ENCODE measurements at places on chromosomes 7 and 10. TPM values are rescaled to one million over a fixed set of nuclear protein-coding genes. Genes with fewer than 3 reads are reported as not detected.

- DNase-seq: no peak
These were observed 199.5 kb downstream of the ZNF438 start for GRCh38 chr10:30832001-30832748.

The GIMAP5 gene
- total RNA-seq: 20.9 TPM

GRCh38 chr7:31493714-31494181, 20.1 kb upstream of the ITPRID1 start:
- DNase-seq: peak; percentile 71

The SYT15B gene
- not detected for total RNA-seq

The PTPRZ1 gene
- total RNA-seq: 31.6 TPM

DNA sequence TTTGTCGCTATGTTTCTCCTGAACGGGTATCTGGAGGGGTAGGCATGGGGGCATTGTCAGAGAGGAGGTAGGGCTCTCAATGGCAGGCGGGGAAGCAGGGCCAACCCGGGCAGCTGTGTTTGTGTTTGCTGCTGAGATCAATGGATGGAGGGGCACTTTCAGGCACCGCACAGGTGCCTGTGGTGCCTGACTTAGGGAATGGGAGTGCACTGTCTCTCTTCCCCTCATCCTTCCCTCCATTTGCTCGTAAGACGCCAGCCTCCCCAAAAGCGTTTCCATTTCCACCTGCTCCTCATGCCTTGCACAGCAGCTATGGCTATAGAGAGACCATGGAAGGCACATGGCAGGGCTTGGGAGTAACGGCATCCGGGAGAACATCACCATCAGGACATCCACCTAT, 615.9 kb upstream of the FOXK1 start:
- DNase-seq: peak; percentile 3

The SLC13A4 gene
- not detected for total RNA-seq

The ATRNL1 gene
- total RNA-seq: 0.72 TPM

All from stomach (tissue), 19 donors.